ENCODE measurements at places on chromosomes 2 and 18.

DNA sequence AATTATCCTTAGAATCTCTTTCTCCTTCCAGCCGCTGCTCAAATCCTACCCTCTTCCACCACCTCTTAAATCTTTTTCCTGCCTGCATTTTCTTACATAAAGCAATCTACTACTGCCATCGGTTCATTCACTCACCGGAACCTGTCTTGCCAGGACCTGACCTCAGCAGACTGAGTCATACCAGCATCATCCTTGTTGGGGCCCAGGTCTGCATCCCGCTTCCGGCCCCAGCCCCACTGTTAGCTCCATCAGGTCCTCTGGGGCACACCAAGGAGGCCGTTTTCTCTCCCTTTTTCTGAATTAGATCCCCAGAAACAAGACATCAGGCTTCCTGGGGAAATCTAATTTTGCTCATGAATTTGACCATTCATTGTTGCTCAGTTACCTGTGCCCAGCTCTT is 42.7 kb upstream of the TGFA start:
- no peak for DNase-seq

DNA sequence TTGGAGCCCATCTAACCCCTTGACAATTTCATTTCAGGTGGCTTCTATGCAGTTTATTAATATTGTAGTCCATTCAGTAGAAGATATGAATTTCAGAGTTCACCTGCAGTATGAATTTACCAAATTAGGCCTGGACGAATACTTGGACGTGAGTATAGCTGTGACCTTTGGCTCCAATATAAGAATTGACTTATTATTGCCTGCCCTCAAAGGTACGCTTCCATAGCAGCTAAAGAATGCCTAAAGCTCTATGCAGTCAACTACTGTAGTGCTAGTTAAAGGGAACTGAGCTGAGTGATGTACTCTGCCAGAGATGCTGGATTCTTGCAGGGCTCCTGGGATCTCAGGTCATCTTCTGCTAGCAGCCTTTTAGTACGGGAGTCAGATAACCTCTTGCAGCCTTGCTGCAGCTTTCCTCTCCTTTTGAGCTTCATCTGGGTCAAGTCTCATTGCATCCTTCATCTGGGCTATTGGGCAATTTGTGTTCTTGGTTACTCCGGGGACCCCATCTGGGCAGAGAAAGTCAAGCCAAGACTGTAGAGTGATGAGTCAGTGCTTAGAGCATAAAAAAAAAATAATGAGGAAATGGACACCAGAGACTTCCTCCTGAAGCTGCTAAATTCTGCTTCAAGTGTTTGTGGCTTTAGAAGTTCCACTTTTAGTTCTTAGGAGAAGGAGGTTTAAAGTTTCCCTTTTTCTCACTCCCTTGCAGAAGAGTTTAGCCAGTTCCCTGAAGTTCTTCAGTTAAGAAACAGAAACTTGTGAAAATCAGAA is 105.6 kb downstream of the PRPF40A start:
- no peak for DNase-seq

GRCh38 chr2:113977660-113978523 is 88.0 kb downstream of the ACTR3 start:
- DNase-seq = no peak

- DNase-seq = no peak
Measured at GRCh38 chr2:27265536-27265870, 2.7 kb upstream of the SLC30A3 start.

DNA sequence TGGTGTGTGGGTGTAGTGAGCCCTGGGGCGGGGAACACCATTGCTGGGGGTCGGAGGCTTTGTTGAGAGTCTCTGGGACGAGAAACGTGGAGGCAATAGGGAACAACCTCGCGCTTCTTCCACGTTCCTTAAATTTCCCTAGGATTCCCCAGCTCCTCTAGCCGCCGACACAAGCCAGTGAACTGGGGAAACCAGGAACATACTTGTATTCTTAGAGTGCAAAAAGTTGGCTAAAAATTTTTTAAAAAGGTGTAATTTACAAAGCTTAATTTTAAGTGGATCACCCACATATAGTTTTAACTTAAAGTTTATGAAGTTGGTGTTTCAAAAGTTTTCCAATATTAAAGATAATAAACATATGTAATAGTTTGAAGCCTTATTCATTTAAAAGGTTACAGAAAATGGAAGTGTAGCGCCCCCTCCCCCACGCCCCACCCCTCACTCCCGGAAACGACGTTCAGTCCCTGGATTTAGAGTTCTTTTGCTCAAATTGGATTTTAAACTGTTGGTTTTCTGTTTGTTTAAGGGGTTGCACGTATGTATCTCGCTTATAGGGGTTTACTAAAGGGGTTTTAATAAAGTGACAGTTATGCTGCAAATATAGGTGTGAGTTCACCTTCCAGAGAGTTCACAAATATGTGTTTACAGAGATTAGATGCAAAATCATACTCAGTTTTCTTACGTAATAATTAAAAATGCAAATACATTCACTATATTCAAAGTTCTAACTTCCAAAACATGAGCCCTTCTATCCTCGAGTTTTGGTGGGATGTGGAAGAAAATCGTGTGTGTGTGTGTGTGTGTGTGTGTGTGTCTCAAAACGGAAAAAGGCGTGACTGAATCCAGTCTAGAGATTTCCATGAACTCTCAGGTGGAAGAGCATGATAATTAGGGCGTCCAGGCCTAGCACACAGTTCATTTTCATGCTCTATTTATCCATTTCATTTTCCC is 872 bp downstream of the DSG2 start:
- no peak for DNase-seq

DNA sequence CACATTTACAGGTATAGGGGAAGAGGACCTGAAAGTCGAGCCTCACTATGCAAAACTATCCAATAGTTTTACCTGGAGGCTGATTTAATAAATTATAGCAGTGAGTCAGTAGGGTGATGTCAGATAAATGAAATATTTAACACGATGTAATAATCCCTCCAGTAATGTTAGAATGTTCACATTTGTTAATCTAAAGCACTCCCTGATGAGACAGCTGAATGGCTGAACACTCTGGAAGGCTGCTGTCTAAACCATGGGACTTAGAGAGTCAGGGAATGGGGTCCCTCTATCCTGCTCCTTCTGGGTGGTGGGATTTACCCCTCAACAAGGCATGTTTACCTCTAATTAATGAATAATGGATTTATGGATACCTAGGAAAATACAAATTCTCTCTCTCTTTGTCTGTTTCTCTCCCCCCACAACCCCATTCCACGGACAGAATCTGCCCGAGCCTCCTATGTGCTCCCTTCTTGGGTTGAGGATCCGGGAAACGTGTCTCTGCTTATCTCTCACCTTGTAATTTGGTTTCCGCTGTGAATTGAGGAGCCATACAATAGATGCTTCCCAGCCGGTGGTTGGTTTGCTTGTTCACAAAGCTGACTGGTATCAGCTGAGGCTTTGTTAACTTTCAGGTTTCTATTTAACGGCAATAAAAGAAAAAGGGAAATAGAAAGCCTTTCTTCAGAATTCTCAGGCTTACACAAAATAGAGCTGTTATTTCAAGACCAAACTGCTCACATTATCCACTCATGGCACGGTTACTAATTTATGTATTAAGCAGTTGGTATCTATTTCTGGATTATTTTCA is 25.9 kb downstream of the LRRC30 start:
- no peak for DNase-seq

DNA sequence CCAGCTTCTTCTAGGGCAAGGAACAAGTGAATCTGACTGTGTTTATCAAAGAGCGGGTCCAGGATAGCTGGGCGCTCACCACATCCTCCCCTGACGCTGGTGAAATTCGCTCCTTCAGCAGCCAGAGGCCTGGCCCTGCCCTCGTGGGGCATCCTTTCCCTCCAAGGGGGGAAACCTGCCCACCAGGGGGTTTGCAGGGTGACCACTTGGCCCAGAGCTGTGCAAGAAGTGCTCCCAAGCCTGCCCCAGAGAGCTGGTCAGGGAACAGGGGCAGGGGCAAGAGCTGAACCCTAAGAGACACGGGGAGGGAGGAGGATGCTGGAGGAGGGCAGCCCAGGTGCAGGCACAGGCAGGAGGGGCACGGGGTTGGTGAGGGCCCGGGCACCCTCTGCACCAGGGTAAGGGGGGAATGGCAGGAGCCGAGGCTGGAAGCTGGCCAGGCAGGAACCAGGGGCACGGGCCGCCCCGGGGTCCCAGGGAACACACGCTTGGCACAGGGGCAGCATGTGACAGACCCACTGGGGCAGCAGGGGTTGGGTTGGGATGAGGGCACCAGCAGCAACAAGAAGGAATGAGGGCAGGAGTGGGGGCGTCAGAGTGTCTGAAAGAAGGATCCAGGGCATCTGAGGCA is 2.8 kb upstream of the GPR55 start:
- no peak for DNase-seq

GRCh38 chr2:181573140-181573736 is 83.7 kb downstream of the CERKL start:
- no peak for DNase-seq

- no peak for DNase-seq
Measured at GRCh38 chr2:64678771-64679590, 25.3 kb upstream of the SERTAD2 start.

GRCh38 chr18:36634573-36635216 is 194.1 kb downstream of the TPGS2 start:
- no peak for DNase-seq

- no peak for DNase-seq
Measured at GRCh38 chr2:62741127-62741526, 35.6 kb downstream of the EHBP1 start.

GRCh38 chr2:37679072-37679695 is 7.7 kb upstream of the CDC42EP3 start:
- DNase-seq = no peak

Data from stimulated activated CD4-positive, alpha-beta T cell treated with anti-CD3 and anti-CD28 coated beads, Interleukin-2, amount 100 ng/mL, for 48 hours (primary cell).